ENCODE measurements at places on chromosomes 4 and X.

GRCh38 chr4:68271851-68272357 lies 26.4 kb upstream of the TMPRSS11B start:
- peak; percentile 72 for DNase-seq

GRCh38 chr4:123495530-123495929 lies 98.9 kb downstream of the SPRY1 start:
- DNase-seq, result no peak

- no peak for DNase-seq
Measured at GRCh38 chr4:138688408-138689085, 327.0 kb upstream of the NOCT start.

GRCh38 chr4:156242390-156242789 lies 288.7 kb upstream of the CTSO start:
- no peak for DNase-seq

- no peak for DNase-seq
Measured at GRCh38 chr4:7625071-7625470, 190.3 kb upstream of the PSAPL1 start.

Measured in small intestine (tissue), 16 donors.